ENCODE measurements at places on chromosomes 13 and 19. TPM values are rescaled to one million over a fixed set of nuclear protein-coding genes. Genes with fewer than 3 reads are reported as not detected.
A peak's percentile ranks its signal among the peaks of the same experiment; 100 is the strongest.

DNA sequence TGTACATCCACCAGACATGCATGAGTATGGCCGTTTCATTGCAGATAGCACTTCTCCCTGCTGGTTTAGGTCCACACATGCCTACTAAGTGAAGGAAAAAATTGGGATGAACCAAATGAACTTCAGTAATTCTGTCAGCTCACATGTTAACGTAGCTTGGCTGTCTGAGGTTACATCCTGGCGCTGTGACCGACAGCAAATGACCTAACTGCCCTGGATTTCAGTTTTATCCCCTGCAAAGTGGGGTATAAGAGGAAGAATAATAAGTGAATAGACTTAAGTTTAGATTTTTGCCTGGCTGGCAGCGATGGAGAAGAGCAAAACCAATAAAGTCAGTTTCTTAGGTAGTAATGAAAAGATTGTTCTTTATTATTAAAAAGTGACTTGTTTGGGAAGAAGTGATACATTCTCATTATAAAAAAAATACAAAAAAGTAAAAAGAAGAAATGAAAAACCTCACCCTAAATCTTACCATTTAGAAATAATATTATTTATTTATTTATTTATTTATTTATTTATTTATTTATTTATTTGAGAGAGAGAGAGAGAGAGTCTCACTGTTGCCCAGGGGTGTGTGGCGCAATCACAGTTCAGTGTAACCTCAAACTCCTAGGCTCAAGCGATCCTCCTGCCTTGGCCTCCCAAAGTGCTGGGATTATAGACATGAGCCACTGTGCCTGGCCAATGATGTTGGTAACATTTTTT, 4.2 kb upstream of the RNF113B start:
- no peak overlapping the region for H3K4me3 ChIP-seq
- no peaks in the 10 kb centered on the region for H3K36me3 ChIP-seq
- no peaks in the 10 kb centered on the region for H3K4me1 ChIP-seq
- H3K27me3 ChIP-seq: no peaks in the 10 kb centered on the region
- H3K27ac ChIP-seq: no peak overlapping the region

DNA sequence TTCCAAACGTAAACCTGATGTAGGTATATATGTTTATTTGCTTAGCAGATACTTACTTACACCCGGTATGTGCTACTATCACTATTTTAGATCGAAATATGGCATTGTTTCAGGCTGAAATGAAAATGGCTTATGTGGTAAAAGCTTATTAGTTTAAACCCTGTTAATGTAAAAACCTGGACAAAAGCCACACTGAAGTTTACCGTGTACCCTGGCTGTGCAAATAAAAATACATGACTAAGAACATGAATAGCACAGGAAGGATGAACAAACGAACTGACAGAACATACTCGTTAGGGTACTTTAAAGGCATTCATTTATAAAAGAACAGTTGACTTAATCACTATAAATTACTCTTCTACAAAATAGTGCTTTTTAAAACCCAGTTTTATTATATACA, 6.6 kb downstream of the CLDN10 start:
- H3K4me1 ChIP-seq: no peaks in the 10 kb centered on the region
- H3K27ac ChIP-seq: no peak overlapping the region
- DNase-seq: no peak
- no peaks in the 10 kb centered on the region for H3K27me3 ChIP-seq
- H3K36me3 ChIP-seq: no peaks in the 10 kb centered on the region

GRCh38 chr13:31909864-31910551, 121.6 kb upstream of the FRY start:
- no peaks in the 10 kb centered on the region for H3K27me3 ChIP-seq
- H3K36me3 ChIP-seq: no peaks in the 10 kb centered on the region
- DNase-seq: no peak
- H3K27ac ChIP-seq: no peak overlapping the region
- no peak overlapping the region for H3K4me3 ChIP-seq
- no peaks in the 10 kb centered on the region for H3K4me1 ChIP-seq

DNA sequence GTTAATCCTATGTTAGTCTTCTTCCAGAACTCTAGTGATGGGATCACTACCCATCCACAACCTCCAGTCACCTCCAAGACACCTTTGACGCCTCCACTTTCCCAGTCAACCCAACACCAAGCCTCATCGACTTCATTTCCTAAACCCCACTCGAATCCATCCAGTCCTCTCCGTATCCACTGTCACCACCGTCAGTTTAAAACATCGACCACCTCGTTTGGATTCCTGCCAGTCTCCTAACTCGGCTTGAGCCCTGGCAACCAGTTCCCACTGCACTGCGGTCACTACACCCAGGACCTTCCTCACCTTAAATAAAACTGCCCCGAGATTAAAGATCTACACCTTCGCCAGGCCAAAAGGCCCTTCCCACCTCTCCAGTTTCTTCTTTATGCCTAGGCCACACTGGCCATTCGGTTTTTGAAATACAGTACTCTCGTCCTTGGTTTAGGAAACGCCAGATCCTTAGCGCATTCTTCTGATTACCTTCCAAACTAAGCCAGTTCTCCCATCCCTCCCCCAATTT, 1.2 kb downstream of the MTIF3 start:
- no peaks in the 10 kb centered on the region for H3K27me3 ChIP-seq
- DNase-seq: no peak
- peak overlapping the region; percentile 33 for H3K27ac ChIP-seq
- H3K36me3 ChIP-seq: no peaks in the 10 kb centered on the region
- no peaks in the 10 kb centered on the region for H3K4me1 ChIP-seq

DNA sequence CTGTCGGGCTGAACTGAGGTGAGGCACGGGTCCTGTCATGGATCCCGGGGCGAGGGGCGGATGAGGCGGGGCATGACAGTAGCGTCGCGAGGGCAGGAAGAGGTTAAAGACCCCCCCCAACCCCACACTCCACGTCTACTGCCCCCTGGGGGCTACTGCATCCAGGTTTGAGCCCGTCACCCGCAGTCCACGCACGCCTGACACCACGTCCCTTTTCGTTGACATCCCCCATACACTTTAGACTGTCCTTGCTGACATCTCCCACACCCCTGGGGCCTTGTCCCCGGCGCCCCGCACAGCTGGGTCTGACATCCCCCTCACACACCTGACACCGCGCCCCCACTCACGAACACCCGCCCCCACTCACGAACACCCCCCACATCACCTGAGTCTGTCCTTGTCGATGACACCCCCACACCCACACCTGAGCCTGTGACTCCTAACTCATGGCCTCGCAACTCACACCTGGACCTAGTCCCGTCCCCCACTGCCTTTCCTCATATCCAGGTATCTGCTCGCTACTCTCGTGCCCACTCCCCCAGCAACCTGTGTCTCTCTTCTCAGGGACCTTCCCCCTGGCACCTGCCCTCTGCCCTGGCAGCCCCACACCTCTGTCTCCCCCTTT, 416 bp downstream of the SLC25A42 start:
- peak overlapping the region; percentile 55 for H3K4me3 ChIP-seq
- no peaks in the 10 kb centered on the region for H3K27me3 ChIP-seq
- H3K27ac ChIP-seq: peak overlapping the region; percentile 6
- H3K36me3 ChIP-seq: no peaks in the 10 kb centered on the region
- no peaks in the 10 kb centered on the region for H3K4me1 ChIP-seq

- no peaks in the 10 kb centered on the region for H3K27me3 ChIP-seq
- no peak overlapping the region for H3K27ac ChIP-seq
- no peak for DNase-seq
- no peaks in the 10 kb centered on the region for H3K36me3 ChIP-seq
- H3K4me1 ChIP-seq: no peaks in the 10 kb centered on the region
- no peak overlapping the region for H3K4me3 ChIP-seq
Observed at GRCh38 chr19:16928351-16928750, 39.6 kb downstream of the F2RL3 start.

GRCh38 chr19:12668932-12669269, 2.3 kb downstream of the WDR83 start:
- no peaks in the 10 kb centered on the region for H3K36me3 ChIP-seq
- H3K27ac ChIP-seq: no peak overlapping the region
- no peaks in the 10 kb centered on the region for H3K27me3 ChIP-seq

- no peaks in the 10 kb centered on the region for H3K27me3 ChIP-seq
- H3K4me3 ChIP-seq: no peak overlapping the region
Observed at GRCh38 chr13:89902223-89902622, 1445.3 kb upstream of the MIR17HG start.

The KLK8 gene
- total RNA-seq: not detected

GRCh38 chr13:97027162-97027554, 32.9 kb upstream of the OXGR1 start:
- H3K27ac ChIP-seq: no peak overlapping the region
- peaks cover 3% of the 10 kb centered on the region for H3K4me1 ChIP-seq
- H3K4me3 ChIP-seq: no peak overlapping the region
- no peaks in the 10 kb centered on the region for H3K27me3 ChIP-seq
- DNase-seq: no peak
- no peaks in the 10 kb centered on the region for H3K36me3 ChIP-seq

DNA sequence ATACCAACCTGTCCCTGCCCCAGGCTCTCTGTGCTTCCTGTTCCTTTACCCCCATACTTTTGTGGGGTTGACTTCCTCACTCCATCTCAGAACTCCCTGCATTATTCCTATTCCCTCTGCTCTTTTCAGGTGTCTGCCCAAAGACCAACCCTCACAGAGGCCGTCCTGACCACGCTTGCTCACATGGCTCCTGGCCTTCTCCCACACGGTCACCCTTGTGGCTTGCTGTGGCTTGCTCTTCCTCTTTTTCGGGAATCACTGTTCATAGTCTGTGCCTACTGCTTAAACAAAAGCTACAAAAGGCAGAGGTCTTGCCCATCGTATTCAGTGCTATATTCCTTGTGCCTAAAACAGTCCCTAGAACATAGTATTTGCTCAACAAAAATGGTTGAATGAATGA, 25.2 kb upstream of the ARGLU1 start:
- no peak overlapping the region for H3K27ac ChIP-seq
- no peaks in the 10 kb centered on the region for H3K36me3 ChIP-seq
- no peak for DNase-seq
- no peaks in the 10 kb centered on the region for H3K27me3 ChIP-seq
- H3K4me3 ChIP-seq: no peak overlapping the region
- no peaks in the 10 kb centered on the region for H3K4me1 ChIP-seq

The HCST gene
- total RNA-seq: 18.7 TPM
